ENCODE measurements at places on chromosomes 16 and 17.

- no peak for DNase-seq
Measured at GRCh38 chr16:72875291-72876031, 172.5 kb downstream of the ZFHX3 start.

- peak; percentile 57 for DNase-seq
Measured at GRCh38 chr16:8675183-8676159, 1.1 kb downstream of the ABAT start.

- no peak for DNase-seq
Measured at GRCh38 chr17:68365469-68365868, 74.2 kb downstream of the ARSG start.

DNA sequence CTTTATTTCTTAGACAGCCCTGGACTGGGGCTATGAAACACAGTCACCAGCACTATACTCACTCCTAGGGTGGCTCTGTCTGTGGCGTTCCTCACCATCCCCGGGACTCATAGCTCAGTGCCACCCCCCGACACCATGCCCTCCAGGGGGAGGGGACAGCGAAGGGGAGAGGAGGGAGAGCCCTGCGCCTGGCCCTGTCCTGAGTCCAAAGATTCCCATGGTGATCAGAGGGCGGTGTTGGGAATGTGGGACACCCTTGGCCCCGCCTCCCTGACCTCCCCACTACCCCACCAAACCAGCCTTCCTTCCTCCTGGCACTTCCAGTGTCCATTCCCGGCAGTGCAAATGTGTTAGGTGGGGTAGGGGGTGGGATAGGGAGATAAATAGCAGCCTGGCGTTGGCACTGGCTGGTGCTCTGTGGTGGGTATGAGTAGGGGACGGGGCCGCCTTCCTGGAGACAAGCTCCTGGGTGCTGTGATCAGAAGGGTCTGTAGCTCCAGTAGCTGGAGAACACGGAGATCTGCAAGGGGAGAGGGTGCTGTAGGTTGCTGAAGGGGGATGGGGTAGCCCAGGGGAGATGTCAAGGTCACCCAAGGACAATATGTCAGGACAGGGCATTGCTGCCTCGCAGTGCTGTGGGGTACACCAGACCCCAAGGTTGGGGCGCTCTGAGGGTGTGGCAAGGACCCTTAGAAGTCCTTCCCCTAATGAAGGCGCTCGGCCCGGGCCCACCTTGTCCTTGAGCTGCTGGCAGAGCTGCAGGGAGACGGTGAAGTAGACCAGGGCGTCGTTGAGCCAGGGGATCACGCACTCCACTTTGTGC is 2.0 kb downstream of the SMIM22 start:
- DNase-seq, result no peak

DNA sequence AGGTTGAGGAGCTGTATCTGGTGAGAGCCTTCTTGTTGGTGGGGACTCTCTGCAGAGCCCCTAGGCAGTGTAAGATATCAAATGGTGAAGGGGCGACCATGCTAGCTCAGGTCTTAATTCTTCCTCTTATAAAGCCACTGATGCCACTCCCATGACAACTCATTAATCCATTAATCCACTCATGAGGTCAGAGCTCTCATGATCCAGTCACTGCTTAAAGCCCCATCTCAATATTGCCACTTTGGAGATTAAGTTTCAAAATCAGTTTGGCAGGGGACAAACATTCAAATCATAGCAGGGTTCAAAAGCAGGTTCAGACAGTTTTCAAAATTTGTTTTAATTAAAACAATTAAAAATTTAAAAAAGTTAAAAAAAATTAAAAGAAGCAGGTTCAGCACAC is 13.1 kb upstream of the SPECC1 start:
- peak; percentile 57 for DNase-seq

DNA sequence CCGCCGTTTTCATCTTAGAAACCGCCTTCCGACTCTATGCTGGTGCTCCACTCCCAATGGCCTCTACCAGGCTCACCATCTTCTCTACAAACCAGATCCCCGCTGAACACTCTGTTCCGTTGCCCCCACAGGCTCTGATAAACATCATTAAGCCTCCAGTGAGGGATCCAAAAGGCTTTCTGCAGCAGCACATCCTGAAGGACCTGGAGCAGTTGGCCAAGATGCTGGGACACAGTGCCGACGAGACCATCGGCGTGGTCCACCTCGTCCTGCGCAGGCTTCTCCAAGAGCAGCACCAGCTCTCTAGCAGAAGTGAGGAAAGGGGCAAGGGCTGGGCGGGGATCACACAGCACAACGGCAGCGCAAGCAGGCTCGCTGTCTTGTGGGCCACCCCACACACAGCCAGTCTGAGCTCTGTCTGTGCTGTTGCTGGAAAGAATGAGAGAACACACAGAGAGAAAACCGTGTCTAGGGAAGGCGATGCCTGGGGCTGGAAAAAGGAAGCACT is 33.5 kb upstream of the ENDOV start:
- DNase-seq, result no peak

DNA sequence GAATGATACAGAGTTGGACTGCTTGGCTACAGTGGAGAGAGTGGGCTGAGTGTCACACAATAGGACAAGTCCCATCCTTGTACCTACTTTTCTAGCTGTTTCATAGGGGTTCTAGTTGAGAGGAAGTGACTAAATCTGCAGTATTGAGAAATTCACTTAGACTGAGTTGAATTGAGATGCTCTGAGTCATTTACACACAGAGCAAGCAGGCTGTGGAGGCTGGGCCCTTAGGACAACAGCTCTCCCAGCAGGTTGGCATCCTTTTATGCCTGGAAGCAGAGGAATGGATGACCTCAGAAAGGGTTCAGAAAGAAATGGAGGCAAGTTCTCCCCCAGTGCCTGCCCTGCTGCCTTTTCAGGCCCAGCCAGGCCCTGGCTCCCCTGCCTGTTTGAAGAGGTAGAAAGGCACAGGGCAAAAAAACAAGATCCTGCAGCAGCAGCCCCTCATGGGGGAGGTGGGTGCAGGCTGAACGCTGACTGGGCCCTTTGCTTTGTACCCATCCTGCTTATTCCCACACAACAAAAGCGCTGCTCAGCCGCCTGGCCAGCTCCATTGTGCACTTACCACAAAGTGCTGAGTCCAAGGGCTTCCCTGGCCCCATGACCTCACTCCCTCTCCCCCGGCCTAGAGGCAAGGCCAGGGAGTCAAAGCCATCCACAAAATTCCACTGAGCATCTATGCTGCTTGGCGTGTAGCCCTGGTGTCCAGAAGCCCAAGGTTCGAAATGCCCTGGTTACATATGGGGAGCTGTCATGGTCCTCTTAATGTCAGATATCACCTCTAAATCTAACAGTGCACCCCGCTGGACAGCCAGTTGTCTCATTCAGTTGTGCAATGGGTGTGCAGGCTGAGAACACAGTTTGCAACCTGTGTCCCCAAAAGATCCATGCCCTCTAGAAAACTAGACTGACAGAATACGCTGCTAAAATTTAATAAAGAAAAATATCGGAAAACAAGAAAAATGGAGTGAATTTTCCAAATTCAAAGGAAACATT is 5.4 kb upstream of the CRYBA1 start:
- peak; percentile 31 for DNase-seq

DNA sequence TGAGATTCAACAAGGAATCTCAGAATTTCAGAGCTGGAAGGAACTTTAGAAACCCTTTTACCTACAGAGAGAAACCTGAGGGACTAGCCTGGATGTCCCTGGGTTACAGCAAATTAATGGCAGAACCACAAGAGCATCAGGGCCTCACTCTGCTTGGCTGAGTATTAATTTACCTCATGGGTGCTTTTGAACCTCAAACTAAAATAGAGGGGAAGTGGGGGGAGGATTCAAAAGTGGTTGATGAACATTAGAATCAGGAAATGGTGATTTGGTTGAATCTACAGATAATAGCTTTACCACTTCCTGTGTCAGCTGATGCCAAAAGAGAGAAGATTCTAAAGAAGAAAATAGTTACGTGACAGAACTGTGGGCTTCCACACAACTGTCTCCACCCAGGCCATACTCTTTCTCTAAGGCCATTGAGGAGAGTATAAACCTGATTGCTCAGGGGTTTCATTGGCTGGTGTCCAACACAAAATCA is 11.3 kb upstream of the SKAP1 start:
- DNase-seq, result no peak

DNA sequence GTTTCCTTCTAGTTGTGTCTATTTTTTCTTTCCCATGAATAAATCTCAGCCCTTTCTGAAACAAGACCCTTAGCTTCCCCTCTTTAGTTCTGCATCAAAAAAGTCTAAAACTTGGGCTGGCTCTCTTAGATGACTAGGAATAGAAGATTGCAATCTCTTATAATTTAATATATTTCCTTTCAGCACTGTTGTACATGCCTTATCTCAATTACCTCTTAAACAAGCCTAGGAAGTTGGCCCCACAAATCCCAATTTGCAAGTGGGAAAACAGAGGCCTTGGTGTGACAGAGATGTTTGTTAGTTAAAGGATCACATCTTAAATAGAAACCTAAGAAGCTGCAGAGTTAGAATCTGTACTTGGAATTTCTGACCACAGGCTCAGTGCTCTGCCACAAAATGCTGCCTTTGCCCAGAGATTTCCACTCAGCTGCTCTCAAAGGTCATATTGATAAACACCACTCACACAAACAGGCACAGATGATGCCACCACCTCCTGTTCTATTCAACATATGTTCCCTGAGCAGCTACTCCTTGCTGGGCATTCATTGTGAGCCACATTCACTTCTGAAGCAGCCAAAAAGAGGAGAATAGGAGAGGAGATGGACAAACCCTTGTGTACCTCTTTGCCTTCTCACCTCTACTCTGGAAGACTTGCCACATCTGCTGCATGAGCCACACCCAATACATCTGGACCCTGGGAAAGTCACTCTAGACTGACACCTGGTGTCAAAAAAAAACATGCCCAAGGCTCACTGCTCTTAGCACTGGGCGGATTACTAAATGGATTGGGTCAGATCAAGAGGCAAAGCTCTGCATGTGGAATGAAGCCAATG is 5.5 kb downstream of the CCDC182 start:
- DNase-seq, result peak; percentile 18

- no peak for DNase-seq
Measured at GRCh38 chr17:51263006-51263405, 2.7 kb downstream of the UTP18 start.

GRCh38 chr17:66468241-66469087 is 166.1 kb downstream of the PRKCA start:
- DNase-seq, result no peak

- DNase-seq, result no peak
Measured at GRCh38 chr16:84024854-84025253, 17.7 kb downstream of the SLC38A8 start.

- DNase-seq, result no peak
Measured at GRCh38 chr17:31467502-31468256, 76.2 kb downstream of the RAB11FIP4 start.

GRCh38 chr17:79043191-79043930 is 19.4 kb downstream of the C1QTNF1 start:
- DNase-seq, result no peak

DNA sequence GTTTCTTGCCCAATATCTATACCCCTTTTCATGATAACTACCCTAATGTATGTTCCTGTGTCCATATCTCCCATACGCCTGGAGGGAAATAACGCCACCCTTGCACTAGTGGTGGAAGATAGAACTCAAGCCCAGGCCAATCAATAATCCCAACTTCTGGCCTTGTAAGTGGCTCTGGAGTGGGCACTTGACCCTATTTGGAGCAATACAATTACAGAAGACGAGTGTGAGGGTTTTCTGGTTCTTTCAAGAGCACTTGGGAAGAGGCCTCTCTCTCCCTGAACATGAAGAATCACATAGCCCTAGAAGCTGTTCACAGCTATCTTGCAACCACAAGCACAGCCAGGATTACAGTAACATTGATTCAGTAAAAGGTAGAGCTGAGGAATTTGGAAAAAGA is 217.9 kb downstream of the RAB11FIP4 start:
- DNase-seq, result no peak

DNA sequence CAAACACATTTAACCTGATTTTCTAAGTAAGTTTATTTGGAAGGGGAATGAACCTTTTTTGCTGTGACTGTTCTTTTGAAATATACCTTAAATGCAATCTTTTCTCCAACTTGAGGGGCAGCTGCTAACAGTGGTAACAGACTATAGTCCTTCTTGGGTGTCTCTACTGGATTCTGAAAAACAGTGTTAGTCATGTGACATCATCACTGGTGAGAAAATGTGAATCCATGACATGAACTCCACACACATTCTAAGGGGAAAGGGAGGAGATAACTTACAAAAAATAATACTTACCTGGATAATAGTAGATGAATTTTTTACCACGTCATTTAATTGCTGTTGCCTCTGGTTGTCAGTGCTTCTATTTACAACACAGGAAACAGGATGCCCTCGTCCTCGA is 11.3 kb downstream of the COIL start:
- DNase-seq, result no peak

GRCh38 chr17:38970804-38971203 is 3.6 kb upstream of the FBXO47 start:
- DNase-seq, result no peak

DNA sequence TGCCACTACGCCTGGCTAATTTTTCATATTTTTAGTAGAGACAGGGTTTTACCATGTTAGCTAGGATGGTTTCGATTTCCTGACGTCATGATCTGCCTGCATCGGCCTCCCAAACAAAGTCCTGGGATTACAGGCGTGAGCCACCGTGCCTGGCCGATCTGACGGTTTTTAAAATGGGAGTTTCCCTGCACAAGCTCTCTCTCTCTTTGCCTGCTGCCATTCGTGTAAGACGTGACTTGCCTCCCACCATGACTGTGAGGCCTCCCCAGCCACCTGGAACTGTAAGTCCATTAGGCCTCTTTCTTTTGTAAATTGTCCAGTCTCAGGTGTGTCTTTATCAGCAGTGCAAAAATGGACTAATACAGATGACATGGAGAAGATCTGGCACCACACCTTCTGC is 4.7 kb upstream of the FLCN start:
- no peak for DNase-seq

GRCh38 chr17:80296221-80296620 is 35.6 kb downstream of the RNF213 start:
- DNase-seq, result no peak

GRCh38 chr17:1860978-1861377 is 31.2 kb downstream of the RPA1 start:
- DNase-seq, result no peak

- peak; percentile 57 for DNase-seq
Measured at GRCh38 chr16:56332464-56333079, 92.8 kb downstream of the AMFR start.

DNA sequence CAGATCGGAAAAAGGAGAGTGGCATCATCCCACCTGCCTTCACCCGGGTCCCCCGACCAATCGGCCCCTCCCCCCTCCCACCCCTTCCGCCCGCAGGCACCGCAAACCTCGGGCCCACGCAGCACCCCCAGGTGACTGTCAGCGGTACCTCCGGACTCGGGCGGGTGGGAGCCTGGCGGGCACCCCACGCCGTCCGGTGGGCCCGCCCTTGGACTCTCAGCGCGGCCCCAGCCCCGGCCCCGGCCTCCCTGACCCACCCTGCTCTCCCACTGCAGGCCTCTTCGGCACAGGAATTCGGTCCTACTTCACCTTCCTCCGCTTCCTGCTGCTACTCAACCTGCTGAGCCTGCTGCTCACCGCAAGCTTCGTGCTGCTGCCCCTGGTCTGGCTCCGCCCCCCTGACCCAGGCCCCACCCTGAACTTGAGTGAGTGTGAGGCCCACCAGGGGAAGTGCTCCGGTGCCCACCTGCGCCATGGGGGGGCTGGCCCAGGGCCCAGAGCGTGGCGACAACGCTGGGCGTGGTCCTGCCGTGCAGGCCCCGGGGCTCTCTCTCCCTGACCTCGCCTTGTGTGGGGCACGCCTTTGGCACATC is 1.6 kb downstream of the TMC8 start:
- DNase-seq, result no peak

Data from SJCRH30 (cell line).